ENCODE measurements at places on chromosomes 7 and 10. TPM values are rescaled to one million over a fixed set of nuclear protein-coding genes. Genes with fewer than 3 reads are reported as not detected.
A peak's percentile ranks its signal among the peaks of the same experiment; 100 is the strongest.

DNA sequence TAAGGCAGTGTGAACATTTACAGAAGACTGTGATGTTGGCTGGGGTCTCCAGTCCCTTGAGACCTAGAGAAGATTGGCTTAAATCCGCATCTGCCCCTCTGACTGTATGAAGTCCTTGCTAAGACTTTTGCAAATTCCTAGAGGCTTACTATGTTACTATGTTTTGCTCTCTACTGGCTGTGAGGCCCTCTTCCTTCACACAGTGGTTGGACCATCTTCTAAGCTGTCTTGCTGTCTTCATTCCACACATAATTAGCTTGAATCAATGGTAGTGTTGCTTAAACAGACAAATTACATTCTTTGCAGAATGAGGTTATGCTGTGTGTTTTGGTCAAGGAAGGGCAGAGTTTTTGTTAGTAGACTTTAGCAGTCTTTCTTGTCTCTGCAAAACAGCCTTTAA, 658.0 kb downstream of the TYW1 start:
- H3K27me3 ChIP-seq = no peaks in the 10 kb centered on the region
- no peak overlapping the region for H3K27ac ChIP-seq
- H3K4me1 ChIP-seq = no peaks in the 10 kb centered on the region

DNA sequence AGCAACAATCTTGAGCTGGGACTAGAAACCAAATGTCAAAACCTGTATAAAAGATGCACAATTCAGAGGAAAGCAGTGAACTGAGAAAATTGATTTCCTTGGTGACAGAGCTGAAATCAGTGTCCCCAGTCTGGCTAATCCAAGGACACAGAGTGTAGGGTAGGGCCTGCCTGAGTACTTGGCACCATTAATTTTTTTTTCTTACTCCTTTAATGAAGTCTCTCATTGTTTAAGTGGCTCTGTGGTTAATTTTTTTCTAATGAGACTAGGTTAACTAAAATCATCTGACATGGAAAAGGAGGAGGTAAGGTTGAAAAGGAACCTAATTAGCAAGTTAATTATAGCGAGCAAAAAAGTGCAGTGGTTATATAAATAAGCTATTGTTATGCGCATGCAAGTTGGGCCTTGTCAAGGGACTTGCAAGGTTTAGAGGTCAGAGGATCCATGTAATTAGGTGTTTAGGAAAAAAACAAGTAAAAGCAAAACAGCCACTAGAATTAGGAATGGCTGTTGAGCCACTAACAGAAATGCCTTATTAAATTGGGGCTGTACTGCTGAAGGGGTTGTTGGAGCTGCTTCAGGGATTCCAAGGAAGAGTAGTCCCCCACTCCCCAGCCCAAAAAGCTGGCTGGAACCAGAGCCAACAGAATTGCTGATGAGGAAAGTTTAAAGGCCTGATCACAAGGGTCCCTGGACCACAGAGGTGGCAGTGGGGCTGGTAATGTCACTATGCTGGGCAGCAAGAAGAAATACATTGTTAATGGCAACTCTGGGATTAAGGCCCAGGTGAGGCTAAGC, 58.9 kb upstream of the STRIP2 start:
- H3K36me3 ChIP-seq = no peaks in the 10 kb centered on the region
- no peaks in the 10 kb centered on the region for H3K4me1 ChIP-seq
- H3K4me3 ChIP-seq = no peak overlapping the region

DNA sequence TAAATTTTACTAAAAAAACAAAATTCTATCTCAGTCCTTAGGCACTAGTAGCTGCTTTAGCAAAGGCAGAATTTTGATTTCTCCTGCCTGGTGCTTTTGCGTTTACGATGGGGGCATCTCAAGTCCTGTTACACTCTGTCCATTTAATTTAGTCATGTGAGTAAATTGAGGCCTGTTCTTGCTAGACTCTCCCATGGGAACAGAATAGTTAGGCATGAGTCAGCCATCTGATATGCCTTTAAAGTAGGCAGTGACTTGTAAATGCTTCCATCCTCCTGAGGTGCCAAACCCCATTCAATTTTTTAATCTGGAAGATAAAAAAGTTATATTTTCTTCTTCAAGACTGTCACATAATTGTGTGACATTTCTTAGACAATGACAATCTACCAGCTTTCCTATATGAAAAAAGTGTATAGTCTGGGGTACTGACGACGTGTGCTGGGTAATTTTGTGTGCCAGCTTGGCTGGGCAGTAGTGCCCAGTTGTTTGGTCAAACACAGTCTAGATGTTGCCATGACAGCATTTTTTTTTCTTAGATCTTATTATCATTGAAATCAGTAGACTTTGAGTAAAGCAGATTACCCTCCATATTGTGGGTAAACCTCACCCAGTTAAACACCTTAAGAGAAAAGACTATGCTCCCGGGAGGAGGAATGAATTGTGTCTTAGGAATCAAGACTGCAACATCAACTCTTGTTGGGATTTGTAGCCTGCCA, 603.4 kb downstream of the SORCS1 start:
- no peak overlapping the region for H3K27ac ChIP-seq
- no peaks in the 10 kb centered on the region for H3K4me1 ChIP-seq
- H3K36me3 ChIP-seq = no peaks in the 10 kb centered on the region
- no peaks in the 10 kb centered on the region for H3K27me3 ChIP-seq
- no peak overlapping the region for H3K4me3 ChIP-seq

GRCh38 chr10:8544057-8544380, 489.5 kb downstream of the GATA3 start:
- H3K27ac ChIP-seq = no peak overlapping the region
- DNase-seq = peak; percentile 20
- H3K27me3 ChIP-seq = no peaks in the 10 kb centered on the region
- no peaks in the 10 kb centered on the region for H3K36me3 ChIP-seq

- H3K4me1 ChIP-seq = no peaks in the 10 kb centered on the region
- H3K27me3 ChIP-seq = no peaks in the 10 kb centered on the region
- no peak overlapping the region for H3K27ac ChIP-seq
- H3K36me3 ChIP-seq = no peaks in the 10 kb centered on the region
- no peak overlapping the region for H3K4me3 ChIP-seq
- DNase-seq = no peak
Observed at GRCh38 chr10:116637830-116638229, 17.1 kb downstream of the PNLIPRP2 start.

DNA sequence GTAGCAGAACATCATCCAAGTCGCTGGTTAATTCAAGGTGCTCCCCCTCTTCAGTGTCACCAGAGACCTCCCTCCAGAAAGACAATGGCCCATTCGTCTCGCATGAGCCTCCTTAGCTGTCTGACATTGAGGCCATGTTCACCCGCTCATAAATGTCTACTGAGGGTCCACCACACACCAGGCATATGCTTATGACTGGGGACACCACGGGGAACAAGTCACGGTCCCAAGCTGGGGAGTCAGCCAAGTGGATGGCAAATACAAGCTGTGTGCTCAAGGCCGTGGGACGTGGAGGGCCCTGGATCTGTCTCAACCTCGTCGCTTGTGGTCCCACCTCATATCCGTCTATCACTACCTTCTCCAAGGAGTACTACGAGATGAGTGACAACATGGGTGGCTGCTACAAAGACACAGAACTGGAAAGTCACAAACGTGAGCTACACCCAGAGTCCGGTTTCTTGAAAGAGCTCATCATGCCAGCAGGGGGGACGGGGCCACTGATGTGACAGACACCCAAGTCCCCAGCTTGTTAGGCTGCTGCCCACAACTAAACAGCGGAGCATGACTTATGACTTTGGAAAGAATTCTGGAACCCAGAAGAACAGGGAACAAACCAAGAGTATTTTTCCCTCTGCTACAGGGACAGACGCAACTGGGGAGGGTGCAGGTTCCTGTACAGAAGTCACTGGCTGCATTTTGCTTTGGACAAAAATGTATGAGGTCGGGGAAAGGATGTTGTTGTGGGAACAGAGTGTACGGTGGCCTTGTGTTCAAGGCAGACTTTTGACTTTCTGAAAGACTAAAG, 189.6 kb downstream of the COBL start:
- H3K4me3 ChIP-seq = no peak overlapping the region
- no peak for DNase-seq
- H3K27me3 ChIP-seq = no peaks in the 10 kb centered on the region
- H3K4me1 ChIP-seq = no peaks in the 10 kb centered on the region
- no peak overlapping the region for H3K27ac ChIP-seq
- H3K36me3 ChIP-seq = peaks cover 2% of the 10 kb centered on the region

DNA sequence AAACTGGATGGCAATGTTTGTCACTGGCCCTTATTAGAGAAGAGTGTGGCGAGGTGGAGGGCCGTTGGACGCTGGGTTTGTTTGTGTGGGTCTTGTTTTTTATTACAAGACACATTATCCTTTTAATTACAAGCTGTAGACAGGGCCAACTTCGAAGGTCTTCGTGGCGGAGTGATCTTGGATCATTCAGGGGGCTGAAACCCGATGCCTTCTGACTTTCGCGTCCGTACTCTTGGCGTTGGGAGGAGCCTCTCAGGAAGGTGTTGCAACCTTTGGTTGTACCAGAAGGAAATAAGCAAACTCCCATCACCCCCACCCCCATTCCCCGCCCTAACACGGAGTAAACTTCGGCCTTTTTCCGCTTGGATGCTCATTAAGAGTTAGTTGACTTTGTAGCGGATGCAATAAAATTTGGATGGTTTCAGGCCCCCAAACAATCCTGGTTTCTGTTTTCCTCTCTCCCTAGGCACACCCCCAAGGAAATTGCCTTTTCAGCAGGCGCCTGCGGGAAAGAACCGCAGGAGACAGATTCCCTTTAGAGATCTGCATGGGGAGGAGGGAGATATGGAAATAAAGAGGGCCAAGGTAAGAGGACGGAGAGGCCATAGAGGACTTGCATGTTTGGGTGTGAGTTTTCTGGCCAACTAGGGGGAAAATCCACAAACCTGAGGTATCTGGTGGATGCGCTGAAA, 294.5 kb upstream of the NFE2L3 start:
- no peak overlapping the region for H3K27ac ChIP-seq
- no peaks in the 10 kb centered on the region for H3K36me3 ChIP-seq
- peak; percentile 80 for DNase-seq
- no peaks in the 10 kb centered on the region for H3K27me3 ChIP-seq

GRCh38 chr7:76509931-76510877, at the start of gene UPK3B:
Gene UPK3B (plus strand): TSS chr7:76510552. CDS start chr7:76510653, 101 bp downstream.
- no peaks in the 10 kb centered on the region for H3K27me3 ChIP-seq
- peaks cover 10% of the 10 kb centered on the region for H3K4me1 ChIP-seq
- peak within 1 kb of the TSS; percentile 12 for H3K27ac ChIP-seq

Gene COL17A1
- total RNA-seq = 0.45 TPM

Gene ACSM6
- not detected for total RNA-seq
